ENCODE measurements at places on chromosomes 7 and 10.

DNA sequence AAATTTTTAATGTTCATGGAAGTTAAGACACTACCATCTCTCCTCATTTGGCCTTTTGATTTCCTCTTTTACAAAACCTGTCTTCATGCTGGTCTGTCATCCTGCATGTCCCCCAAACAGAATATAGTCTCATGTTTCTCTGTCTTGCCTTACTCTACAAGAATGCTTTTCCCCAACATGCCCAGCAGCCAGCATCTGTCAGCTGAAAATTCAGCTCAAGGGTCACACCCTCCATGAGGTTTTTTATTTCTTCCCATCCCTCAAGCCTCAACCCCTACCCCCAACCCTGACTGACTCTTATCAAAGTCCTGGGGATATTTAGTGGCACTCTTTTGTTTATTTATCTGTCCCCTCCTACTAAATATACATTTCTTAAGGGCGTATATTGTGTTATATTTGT is 202.0 kb downstream of the ANK3 start:
- DNase-seq, result no peak

DNA sequence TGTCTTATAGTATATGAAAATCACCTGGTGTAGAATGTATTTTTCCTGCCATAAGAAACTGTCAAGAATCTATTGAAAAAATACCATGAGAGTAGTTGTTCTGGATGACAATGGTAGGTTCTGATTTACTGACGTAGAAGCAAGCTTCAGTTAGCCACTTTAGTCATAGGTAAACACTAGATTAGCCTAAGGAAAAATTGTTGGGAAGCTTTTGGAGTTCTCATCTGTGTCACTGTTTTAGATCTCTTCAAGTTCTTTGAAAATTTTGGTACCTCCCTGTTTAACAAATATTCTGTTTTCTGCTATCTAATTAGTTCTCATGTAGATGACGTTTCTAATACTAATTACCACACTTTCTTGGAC is 131.8 kb downstream of the ADK start:
- no peak for DNase-seq

DNA sequence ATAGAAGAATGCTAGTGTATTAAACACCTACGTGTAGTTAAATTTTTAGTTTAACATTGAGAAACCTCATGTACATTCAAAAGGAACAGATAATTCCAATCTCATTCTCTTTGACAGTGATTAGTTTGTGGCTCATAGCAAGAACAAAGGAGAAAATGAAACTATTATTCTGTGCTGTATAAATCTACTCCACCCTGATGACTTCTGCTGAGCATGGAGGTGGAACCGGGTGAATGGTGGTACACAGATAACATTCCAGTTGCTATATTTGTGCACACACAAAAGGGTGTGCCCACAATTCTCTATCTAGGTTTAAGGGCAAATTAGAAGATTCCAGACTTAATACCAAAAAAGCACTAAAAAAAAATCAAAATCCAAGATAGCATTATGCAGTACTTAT is 17.0 kb upstream of the RALA start:
- no peak for DNase-seq

DNA sequence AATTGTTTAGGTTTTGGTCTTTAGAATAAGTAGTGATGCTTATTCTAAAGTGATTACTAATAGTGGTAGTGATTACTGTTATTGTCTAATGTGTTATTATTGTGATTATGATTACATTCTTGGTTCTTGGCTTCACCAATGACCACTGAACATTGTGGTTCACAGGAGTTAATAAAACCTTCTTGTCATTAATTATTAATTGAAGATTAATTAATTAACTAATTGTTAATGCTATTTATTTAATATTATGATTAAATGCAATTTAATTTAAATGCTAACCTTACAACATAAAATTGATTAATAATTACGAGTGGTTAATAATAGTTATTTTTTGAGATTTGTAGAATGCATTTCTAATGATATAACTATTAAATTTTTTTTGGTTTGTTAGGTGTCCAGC is 747.7 kb upstream of the POM121L12 start:
- DNase-seq, result no peak

DNA sequence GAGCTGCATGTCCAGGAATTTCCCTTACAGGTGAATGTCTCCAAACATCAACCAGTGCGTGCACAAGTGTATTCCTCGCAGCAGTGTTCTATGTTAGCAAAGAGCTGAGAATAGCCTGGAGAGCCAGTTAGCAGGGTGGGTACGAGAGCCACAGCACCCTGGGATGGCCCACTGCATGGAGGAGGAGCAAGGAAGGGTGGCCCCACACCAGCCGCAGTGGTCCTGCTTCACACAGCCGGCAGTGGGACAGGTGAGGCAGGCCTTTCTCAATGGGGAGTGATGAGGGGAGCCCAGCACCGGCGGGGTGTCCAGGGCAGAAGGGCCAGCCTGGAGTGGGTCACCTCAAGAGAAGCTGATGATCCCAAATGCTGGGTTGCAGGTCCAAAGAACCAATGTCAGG is 240.7 kb downstream of the TCERG1L start:
- DNase-seq, result no peak

- no peak for DNase-seq
These were observed 29.4 kb downstream of the PRKG1 start for GRCh38 chr10:51103554-51104217.

- DNase-seq, result no peak
These were observed 32.1 kb downstream of the SLC29A4 start for GRCh38 chr7:5314864-5315263.

GRCh38 chr7:144628176-144628575 is 207.7 kb downstream of the TPK1 start:
- DNase-seq, result no peak

GRCh38 chr7:25329815-25330214 is 101.5 kb upstream of the NPVF start:
- no peak for DNase-seq

DNA sequence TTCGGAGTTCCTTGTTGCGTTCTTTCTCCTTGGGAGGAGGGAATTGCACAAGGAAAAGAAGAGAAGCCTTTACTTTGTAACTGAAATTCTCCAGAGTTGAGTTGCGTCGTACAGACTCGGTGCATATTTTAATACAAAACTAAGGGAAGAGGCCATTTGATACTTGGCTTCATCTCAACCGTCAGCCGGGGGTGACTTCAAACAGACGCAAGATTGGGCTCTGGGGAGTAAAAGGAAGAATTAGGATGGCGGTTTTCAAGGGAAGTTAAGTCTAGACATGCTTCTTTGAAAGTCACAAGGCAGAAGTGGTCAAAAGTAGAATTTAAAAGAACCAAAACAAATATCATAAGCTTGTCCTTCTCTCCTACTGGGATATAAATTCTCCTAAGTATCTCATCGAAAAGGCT is 1.6 kb downstream of the PRR15 start:
- no peak for DNase-seq

All from urothelium cell line (cell line).